ENCODE measurements at places on chromosomes 1 and 21.

- DNase-seq = no peak
These were observed 85.3 kb downstream of the PSMG1 start for GRCh38 chr21:39097981-39098380.

GRCh38 chr1:168907053-168907452, 178.0 kb upstream of the DPT start:
- DNase-seq = no peak

DNA sequence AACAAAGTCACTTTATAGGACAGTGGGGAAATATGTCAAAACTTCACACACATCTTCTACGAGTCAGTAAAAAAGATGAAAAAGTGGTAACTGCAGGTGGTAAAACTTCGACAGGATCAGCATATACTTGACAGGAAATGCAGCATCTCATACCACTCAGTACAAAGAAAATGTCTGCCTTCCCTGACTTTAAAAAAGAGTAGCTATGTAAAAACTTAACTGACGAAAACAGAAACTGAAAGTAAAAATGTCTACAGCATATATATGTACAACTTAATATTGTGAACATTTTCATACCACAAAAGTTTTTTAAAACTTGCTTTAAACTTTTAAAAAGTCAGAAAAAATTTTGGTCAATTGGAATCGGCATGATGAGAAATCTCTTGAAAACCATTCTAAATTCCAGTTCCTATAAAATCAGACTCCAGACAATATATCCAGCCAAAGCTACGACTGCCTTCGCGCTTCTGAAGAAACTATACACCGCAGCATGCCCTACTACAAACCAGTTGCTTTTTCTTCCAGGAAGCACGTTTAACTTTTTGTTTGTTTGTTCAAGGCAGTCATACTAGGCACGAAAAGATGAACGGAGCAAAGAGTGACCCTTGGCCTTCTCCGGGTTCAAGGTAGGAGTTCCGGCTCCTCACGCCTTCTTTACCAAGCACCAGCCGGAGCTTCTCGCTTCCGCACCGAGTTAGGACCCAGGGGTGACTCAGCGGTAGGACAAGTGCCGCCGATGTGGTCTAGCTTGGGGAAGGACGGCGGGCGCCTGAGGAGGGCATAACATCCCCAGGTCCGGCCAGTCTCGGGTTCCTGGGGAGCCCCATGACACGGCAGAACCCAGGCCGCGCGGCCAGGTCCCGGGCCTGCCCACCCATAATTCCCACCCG, 612 bp downstream of the PSMA5 start:
- DNase-seq = no peak

- no peak for DNase-seq
These were observed 760 bp downstream of the PEX14 start for GRCh38 chr1:10475510-10475909.

DNA sequence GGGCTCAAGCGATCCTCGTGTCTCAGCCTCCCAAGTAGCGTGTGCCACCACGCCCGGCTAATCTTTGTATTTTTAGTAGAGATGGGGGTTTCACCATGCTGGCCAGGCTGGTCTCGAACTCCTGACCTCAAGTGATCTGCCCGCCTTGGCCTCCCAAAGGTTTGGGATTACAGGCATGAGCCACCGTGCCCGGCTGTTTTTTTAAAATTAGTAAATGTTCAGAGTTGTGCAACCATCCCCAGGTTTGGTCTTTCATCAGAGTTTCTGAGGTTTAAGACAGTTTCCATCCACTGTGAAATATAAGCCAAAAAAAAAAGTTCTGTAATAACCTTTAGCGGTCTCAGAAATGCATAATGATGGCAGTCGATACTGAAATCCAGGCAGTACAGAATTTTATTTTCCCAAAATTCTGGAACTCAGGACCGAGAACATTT, 550 bp upstream of the SYT11 start:
- no peak for DNase-seq

DNA sequence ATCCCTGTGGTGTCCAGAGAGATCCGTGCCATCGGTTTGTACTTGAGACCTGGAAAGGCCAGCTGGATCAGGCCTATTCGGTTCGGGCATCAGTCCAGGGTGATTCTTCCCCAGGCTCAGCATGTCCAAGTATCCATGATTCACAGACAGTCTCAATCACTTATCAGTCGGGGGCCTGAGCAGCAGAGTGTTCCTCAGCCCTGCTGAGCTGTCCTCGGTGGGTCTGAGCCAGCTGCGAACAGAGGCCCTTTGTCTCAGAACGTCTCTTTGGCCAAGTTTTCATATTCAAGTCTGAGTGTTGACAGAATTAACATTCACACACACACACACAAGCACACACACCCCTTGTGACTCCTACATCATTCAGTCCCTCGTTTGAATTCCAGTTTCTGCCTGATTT, 33.4 kb upstream of the OSBPL9 start:
- DNase-seq = no peak

GRCh38 chr1:16474166-16474800, 33.8 kb downstream of the NECAP2 start:
- no peak for DNase-seq

DNA sequence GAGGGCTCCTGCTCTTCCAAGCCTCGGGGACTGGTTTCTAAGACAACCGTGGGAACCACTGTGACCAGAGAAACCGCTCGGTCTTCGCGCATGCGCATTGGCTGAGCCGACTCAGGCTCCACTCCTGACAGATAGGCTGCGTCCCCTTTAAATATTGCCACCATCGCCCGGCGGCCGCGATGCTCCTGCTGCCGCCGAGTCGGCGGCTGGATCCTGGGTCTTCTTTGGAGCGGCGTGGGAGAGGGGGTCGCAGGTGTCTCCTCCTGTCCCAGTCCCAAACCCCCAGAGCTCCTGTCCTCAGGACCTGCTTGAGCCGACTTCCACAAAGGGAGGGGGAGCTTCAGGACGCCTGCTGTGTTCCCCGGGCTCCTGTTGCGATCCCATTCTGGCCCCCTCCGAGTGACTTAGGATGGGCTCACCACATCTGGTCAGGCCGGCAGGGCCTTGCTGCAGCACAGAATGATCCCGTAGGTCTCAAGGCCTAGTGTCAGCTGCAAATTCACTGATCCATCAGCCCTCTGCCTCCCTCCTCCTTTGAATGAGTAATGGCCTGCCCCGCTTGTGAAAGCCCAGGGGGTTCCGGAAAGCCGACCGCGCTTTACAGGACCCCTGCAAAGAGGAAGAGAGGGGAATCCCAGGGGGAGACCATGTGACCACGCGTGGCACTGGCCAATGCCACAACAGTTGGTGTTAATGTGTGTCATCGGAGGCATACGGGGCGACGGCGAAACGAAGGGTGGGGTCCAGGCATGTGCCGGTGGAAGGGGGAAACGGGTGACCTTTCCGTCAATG, 683.2 kb upstream of the TPTE start:
- DNase-seq = no peak

Measured in activated B cell treated with CpG ODN at 0.5 μM for 24 hours (primary cell).